ENCODE measurements at places on chromosomes 4 and X. TPM values are rescaled to one million over a fixed set of nuclear protein-coding genes. Genes with fewer than 3 reads are reported as not detected.

Gene JCHAIN
- 4.9 TPM for polyA plus RNA-seq

Gene SCRG1
- polyA plus RNA-seq = 0.16 TPM

Gene GPC4
- 6.4 TPM for polyA plus RNA-seq

Gene XKRX
- polyA plus RNA-seq = not detected

Gene TRMT44
- 4.4 TPM for polyA plus RNA-seq

Gene TSPAN7
- polyA plus RNA-seq = not detected

Gene GAGE12F
- polyA plus RNA-seq = not detected

Gene NALF2
- polyA plus RNA-seq = not detected

Gene HSFX4
- polyA plus RNA-seq = not detected

Measured in GM23248 (cell line).